Stimulated activated CD4-positive, alpha-beta T cell treated with anti-CD3 and anti-CD28 coated beads, TNF-alpha, amount 100 ng/mL, for 1 hour (primary cell): ENCODE measurements at places on chromosomes 7 and 10.

GRCh38 chr7:131778601-131779000 lies 222.2 kb upstream of the PODXL start:
- DNase-seq: no peak

- DNase-seq: no peak
Observed at GRCh38 chr7:5421714-5422395, 1.8 kb downstream of the TNRC18 start.

GRCh38 chr10:80192553-80192952 lies 12.8 kb downstream of the ANXA11 start:
- no peak for DNase-seq

GRCh38 chr7:34501156-34501555 lies 156.9 kb upstream of the NPSR1 start:
- DNase-seq: no peak

GRCh38 chr7:118194571-118194970 lies 10.6 kb downstream of the LSM8 start:
- DNase-seq: no peak

- no peak for DNase-seq
Observed at GRCh38 chr7:101998906-101999240, 181.4 kb downstream of the CUX1 start.

DNA sequence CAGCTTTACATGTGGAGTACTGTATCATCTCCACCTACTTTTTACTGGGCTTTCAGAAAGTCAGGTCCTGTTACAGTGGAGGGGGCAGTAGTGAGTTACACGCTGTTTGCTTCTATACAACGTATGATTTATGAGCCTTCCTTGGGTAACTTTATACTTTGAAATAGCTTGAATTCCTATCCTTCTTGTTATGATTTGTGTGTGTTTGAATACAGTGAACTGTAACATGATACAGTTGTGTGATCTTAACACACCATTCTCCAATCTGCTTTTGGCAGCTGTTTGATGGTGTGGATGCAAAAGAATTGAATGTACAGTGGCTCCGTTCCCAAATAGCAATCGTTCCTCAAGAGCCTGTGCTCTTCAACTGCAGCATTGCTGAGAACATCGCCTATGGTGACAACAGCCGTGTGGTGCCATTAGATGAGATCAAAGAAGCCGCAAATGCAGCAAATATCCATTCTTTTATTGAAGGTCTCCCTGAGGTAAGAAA lies 41.7 kb downstream of the SP8 start:
- no peak for DNase-seq

DNA sequence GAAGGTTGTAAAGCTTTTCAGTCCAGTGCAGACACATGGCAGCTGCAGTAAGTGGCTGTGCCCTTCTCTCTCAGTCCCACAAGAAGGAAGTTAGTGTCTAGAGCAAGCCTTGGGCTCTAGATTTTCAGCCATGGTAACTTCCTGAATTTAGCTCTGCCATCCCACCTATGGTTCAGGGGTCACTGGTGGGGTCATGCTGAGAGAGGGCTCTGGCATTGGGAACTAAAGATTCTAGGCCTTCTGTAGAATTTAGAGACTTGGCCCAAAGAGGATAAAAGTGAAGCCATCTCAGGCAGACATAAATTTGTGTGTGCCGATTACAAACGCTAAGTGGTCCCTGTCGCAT lies 113.5 kb downstream of the COL13A1 start:
- no peak for DNase-seq

DNA sequence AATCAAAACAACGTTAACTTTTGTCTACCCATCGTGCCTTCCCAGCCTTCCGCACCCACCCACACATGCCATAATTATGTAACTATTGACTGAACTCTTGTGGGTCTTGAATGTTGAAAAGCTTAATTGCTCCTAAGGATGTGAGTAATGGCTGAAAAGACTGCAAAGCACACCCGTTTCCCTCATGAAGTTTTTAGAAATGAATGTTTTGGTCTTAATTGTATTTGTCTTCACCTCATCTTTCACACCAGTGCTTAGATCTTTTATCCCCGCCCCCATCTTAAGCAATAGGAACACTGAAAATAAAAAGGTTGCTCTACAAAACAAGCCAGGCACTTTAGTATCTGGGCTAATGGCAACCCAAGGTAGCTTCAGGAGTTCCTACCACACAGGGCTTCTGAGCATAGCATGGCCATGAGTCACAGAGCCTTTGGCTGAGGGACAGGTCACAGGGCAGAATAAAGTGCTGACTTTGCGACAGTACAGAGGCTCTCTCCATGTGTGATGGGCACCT lies 690.5 kb downstream of the PARD3 start:
- DNase-seq: no peak

DNA sequence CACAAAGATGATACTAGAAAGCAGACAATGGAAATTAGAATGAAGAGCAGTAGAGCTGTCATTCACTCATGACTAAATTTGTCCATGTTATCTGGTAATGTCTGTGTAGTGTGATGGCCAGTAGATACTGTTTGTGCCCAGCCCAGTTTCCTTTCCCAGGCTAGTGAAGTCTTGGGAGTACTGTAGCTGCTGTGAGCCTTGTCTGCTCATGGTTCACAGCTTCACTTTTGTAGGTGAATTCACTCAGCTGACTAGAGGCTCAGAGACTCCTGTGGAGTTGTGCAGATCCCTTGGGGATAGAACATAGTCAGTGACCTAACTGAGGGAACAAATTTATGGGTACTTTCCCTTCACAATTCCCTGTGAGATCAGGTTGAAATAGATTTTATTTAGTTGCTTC lies 572.5 kb downstream of the ARL4A start:
- DNase-seq: no peak

GRCh38 chr7:17532861-17533404 lies 234.5 kb downstream of the AHR start:
- DNase-seq: no peak
